Mesendoderm (in vitro differentiated cells): ENCODE measurements at places on chromosomes 6 and 20.
A peak's percentile ranks its signal among the peaks of the same experiment; 100 is the strongest.

DNA sequence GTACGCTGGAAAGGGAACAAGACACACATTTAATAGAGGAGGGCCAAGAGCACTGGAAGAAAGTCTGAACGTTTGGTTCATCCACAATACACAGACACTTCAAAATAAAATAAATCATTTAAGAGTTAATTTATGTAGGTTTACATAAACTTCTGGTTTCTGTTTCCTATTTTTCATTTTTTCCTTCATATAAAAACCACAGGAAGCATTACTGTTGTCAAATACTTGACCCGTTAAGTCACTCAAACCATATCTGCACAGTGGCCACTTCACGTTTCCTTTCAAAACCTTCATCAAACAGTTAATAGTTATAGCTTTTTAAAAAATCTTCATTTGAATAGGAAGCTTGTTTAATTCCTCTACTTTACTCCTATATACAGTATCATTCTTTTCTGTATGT lies 257.6 kb upstream of the THEMIS start:
- no peaks in the 10 kb centered on the region for H3K27me3 ChIP-seq
- H3K36me3 ChIP-seq: no peaks in the 10 kb centered on the region
- H3K27ac ChIP-seq: no peak overlapping the region
- H3K4me1 ChIP-seq: no peaks in the 10 kb centered on the region
- no peak overlapping the region for H3K4me3 ChIP-seq

DNA sequence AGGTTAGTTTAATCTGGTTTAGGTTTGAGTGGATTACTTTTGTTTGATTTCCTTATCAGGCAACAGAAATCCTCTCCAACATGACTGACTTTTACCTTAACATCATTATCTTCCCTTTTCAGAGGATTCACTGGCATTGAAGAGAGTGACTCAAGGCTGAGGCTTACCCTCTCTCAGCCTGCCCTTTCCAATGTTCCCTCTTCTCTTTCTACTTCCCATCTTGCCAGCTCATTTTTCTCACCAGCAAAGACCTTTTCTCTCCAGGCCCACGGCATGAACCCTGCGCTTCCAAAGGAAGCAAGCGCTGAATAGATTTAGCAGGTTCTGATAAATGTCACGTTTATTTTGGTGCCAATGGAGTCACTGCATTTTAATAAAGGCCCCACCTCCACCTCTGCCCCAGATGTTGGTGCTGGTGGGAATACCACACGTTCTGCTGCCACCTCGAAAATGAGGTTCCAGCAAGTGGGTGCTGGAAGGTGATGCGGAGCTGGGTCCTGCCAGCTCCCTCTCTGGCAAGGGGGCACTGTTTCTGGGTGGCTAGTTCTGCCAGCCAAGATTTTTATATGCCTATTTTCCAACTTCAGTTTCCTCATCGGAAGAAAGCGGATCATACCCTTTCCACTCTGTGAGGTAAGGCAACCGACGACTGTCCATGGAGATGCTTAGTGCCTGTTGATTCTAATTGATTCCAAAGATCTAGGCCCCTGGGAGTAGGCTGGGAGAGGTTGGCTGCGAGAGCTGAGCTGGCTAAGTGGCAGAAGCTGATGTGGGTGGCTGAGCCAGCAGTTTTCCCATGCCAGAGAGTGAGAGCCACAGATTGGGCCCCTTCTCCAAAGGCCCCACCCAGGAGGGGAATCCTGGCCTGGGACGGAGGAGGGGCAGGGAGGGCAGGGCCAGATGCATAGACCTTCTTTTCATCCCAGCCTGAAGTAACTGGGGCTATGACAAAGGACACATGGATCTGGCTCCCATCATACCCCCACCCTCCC lies 87.7 kb upstream of the MAFB start:
- H3K4me3 ChIP-seq: no peak overlapping the region
- H3K36me3 ChIP-seq: no peaks in the 10 kb centered on the region
- H3K27me3 ChIP-seq: no peaks in the 10 kb centered on the region
- peaks cover 3% of the 10 kb centered on the region for H3K4me1 ChIP-seq
- no peak overlapping the region for H3K27ac ChIP-seq
- peak; percentile 31 for DNase-seq

DNA sequence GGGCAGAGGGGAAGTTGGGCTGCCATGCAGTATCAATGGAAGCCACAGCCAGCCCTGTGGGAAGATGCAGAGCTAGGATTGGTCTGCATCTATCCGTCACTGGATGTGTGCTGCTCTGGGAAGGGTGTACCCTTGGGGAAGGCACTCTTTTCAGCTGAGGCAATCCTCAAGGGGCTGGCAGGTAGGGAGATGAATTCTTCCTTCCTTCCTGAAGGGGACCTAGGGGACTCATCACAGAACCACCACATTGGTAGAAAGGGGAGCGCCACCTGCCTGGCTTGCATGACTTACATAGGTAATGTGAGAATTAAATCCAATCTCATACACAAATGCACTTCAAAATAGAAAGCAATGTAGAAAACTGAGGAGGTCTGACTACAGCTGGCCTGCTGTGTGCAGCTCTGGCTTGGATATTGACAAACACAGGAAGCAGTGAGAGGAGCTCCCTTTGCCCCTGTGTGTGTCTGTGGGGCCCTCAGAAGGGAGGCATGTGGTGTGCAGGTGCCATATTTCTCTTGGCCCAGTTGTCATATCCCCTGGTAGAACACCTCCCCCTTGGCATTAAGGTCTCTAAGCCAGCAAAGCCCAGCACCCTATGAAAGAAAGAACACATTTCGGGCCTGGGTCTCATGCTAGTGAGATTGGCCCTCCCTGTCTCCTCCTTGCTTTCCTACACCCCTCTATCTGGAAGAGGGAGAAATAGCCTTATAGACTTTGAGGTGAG lies 260.3 kb upstream of the MOCS1 start:
- no peak overlapping the region for H3K27ac ChIP-seq
- H3K4me3 ChIP-seq: no peak overlapping the region
- H3K27me3 ChIP-seq: no peaks in the 10 kb centered on the region
- DNase-seq: no peak
- H3K4me1 ChIP-seq: no peaks in the 10 kb centered on the region

DNA sequence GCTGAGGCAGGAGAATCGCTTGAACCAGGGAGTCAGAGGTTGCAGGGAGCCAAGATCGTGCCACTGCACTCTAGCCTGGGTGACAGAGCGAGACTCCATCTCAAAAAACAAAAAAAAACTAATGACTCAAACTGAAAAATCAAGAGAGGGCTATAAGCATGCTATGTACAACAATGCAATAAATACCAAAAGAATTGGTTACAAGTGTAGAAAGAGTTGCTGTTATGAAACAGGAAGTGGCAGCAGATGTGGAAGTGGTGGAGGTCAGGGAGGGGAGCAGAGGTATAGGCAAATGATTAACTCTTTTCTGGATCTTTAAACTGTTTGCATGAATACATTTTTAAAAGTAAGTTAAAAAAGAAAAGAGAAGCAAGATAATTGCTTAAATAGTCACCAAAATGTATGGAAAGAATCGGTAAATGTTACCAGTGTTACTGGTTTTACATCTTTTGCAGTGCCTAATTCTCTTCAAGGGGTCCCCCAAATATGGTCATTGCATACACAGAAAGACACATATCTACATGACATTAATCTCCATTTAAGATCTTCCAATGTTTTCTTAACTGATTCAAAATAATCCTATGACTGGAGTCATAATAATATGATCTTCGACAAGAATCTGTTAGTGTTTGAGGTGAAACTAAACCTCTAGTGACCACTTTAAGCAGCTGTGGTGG lies 15.0 kb downstream of the CALHM6 start:
- no peak overlapping the region for H3K4me3 ChIP-seq
- no peak overlapping the region for H3K27ac ChIP-seq
- no peaks in the 10 kb centered on the region for H3K4me1 ChIP-seq
- DNase-seq: no peak
- no peaks in the 10 kb centered on the region for H3K36me3 ChIP-seq

DNA sequence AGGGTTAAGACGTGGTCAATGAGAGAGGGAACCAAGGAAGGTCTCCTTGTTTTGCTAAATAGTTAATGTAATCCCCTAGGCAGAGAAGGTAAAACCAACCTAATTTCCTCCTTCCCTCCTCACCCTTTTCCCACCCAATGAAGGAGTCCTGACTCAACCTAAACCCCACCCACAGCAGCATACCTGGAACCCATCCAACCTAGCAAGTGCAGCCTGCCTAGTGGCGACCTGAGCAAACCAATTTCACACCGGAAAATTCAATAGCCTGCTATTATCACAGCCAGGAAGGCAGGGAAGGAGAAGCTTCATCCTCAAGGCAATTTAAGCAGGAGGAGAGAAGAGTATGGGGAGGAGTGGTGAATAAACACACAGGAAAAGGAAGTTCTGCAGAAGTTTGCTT lies 46.9 kb downstream of the OSTM1 start:
- no peaks in the 10 kb centered on the region for H3K4me1 ChIP-seq
- no peaks in the 10 kb centered on the region for H3K27me3 ChIP-seq
- H3K4me3 ChIP-seq: no peak overlapping the region
- H3K36me3 ChIP-seq: no peaks in the 10 kb centered on the region

DNA sequence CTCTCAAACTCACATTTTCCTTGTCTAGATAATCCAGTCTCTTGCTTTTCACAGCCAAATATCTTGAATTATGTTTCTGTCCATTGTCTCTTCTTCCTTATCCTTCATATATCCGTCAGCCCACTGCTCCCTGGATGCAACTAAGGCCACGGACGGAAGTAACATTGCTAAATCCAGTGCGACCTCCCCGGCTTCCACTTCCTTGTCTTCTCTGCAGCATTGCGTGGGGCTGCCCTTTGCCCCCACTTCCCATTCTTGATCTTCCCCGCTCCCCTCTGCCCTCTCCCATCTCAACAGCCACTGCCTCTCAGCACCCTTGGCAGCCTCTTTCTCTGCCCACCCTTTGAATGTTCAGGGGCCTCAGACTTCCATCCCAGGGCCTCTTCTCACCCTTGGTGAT lies 190.4 kb upstream of the UST start:
- H3K36me3 ChIP-seq: no peaks in the 10 kb centered on the region
- no peaks in the 10 kb centered on the region for H3K4me1 ChIP-seq
- H3K27me3 ChIP-seq: no peaks in the 10 kb centered on the region

GRCh38 chr6:159062976-159063375 lies 18.2 kb upstream of the TAGAP start:
- no peak for DNase-seq
- no peaks in the 10 kb centered on the region for H3K36me3 ChIP-seq
- no peak overlapping the region for H3K27ac ChIP-seq
- H3K27me3 ChIP-seq: no peaks in the 10 kb centered on the region
- no peaks in the 10 kb centered on the region for H3K4me1 ChIP-seq
- no peak overlapping the region for H3K4me3 ChIP-seq

GRCh38 chr6:21608601-21609000 lies 15.1 kb downstream of the SOX4 start:
- no peaks in the 10 kb centered on the region for H3K27me3 ChIP-seq
- H3K4me3 ChIP-seq: no peak overlapping the region
- no peaks in the 10 kb centered on the region for H3K36me3 ChIP-seq
- DNase-seq: no peak

GRCh38 chr6:116287689-116288282 lies 8.1 kb upstream of the TSPYL1 start:
- no peaks in the 10 kb centered on the region for H3K4me1 ChIP-seq
- no peak overlapping the region for H3K4me3 ChIP-seq
- no peaks in the 10 kb centered on the region for H3K36me3 ChIP-seq
- no peaks in the 10 kb centered on the region for H3K27me3 ChIP-seq
